ENCODE measurements at places on chromosomes 6 and 20. TPM values are rescaled to one million over a fixed set of nuclear protein-coding genes. Genes with fewer than 3 reads are reported as not detected.

- no peak for DNase-seq
Observed at GRCh38 chr6:75143191-75143590, 62.7 kb downstream of the COL12A1 start.

TAGAP gene
- total RNA-seq: 56.1 TPM

NHLRC1 gene
- total RNA-seq: 0.14 TPM

GRCh38 chr6:107578642-107579341 lies 88.9 kb downstream of the SOBP start:
- no peak for DNase-seq

- no peak for DNase-seq
Observed at GRCh38 chr20:40982415-40983145, 46.0 kb upstream of the TOP1 start.

- no peak for DNase-seq
Observed at GRCh38 chr20:60937585-60937984, 314.5 kb upstream of the CDH4 start.
